ENCODE measurements at places on chromosomes 5 and 9.

DNA sequence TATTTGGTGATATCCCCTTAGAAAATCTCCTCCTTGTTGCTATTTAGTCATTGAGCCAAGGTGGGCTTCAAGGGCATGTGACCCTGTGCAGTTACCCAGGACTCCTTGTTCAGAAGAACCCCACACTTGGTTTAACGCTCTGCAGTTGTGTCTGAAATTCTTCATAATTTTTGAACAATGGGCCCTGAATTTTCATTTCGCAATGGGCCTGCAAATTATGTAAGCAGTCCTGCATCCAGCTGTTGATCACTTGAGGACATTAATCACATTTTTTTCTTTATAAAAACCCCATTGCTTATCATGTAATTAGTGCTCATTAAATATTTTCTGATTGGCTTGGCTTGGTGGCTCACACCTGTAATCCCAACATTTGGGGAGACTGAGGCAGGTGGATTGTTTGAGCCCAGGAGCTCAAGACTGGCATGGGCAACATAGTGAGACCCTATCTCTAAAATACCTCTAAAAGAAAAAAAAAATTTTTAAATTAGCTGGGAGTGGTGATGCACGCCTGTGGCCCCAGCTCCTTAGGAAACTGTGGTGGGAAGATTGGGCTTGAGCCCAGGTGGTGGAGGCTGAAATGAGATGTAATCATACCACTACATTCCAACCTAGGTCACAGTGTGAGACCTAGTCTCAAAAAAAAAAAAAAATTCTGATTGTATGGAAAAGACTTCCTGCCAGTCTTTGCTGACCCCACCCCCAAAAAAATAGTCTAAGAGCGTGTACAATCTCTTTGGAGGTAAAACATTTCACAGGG is 194.2 kb upstream of the HAPLN1 start:
- no peak for DNase-seq

DNA sequence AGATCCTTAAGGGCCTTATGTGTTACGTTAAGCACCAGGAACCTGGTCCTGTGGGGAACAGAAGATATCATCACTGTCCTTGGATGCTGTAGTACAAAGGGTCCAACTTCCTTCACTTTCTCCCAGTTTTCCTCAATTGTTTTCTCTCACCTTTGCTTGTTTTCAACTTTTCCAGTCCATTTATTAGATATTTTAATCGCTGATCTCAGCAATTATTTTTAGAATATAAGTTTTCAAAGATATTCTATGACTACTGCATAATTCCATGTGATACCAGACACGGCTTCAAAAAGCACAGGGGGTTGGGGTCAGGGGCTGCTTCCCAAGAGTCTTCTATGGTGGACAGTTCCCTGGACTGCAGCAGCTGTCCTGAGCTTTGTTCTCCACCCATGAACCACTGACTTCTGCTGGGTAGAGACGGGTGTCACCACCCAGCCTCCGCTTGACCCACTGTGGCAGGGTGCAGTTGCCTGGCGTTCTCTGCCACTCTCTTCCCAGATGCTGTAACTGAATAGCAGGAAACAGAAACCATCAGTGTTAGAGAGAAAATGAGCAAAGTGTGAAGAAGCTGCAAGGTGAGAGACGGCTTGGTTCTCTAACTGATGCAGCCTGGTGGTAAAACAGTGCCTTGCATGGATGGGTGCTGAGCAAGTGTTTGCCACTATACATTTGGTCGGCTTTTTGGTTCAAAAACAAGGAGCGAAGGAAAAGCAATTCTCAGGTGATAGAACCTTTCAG is 383.0 kb downstream of the RAB3C start:
- no peak for DNase-seq

DNA sequence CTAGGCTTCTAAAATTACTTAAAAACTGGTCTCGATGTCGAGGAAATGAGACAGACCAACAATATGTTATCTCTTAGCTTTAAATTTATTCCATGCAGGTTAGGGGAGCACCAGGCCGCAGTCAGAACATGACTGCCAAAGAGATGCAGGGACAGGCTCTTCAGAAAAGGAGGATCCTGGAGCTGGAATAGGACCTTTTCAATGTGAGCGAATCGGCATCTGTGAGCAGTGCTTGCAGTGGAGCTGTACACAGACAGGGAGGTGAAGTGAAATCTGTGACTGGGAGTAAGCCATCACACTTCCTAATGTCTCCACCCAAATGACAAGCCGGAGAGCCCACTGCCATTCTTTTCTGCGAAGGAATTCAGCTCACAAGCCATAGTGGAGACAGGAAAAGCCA is 78.2 kb downstream of the EFNA5 start:
- no peak for DNase-seq

DNA sequence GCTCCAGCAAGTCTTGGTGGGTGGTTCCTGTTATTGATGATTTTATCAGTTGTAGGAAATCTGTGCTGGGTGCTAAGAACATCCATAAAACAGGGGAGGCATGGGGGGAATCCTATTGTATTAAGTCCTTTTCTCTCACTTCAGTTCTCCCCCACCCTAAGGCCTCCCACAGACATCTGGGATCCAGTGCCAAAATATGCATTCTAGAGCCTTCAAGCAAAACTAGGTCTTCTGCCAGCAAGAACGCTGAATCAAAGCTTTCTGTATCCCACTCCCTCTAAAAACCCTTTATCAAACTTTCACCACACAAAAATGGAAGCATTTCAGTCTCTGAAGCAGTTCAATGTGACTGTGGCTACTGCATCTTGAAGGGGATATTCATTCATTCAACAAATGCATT is 281.9 kb downstream of the GAS1 start:
- DNase-seq: no peak

GRCh38 chr9:6969805-6970204 is 212.0 kb downstream of the KDM4C start:
- DNase-seq: no peak

GRCh38 chr5:30765227-30765626 is 428.3 kb upstream of the CDH6 start:
- no peak for DNase-seq

- DNase-seq: no peak
Observed at GRCh38 chr5:45417285-45417998, 278.7 kb downstream of the HCN1 start.

All from NCI-H1092 treated with DMSO at 0.1 percent for 48 hours (cell line).